ENCODE measurements at places on chromosomes 4 and X.

GRCh38 chr4:45580334-45580733, 543.5 kb downstream of the GABRG1 start:
- DNase-seq: no peak
- no peaks in the 10 kb centered on the region for H3K27me3 ChIP-seq
- H3K4me1 ChIP-seq: no peaks in the 10 kb centered on the region
- H3K4me3 ChIP-seq: no peak overlapping the region
- no peak overlapping the region for H3K27ac ChIP-seq

- no peak overlapping the region for H3K4me3 ChIP-seq
- no peaks in the 10 kb centered on the region for H3K4me1 ChIP-seq
- DNase-seq: no peak
- no peak overlapping the region for H3K27ac ChIP-seq
- no peaks in the 10 kb centered on the region for H3K27me3 ChIP-seq
Observed at GRCh38 chr4:122379239-122379638, 428 bp downstream of the ADAD1 start.

GRCh38 chr4:175035905-175036304, 117.7 kb downstream of the ADAM29 start:
- no peaks in the 10 kb centered on the region for H3K27me3 ChIP-seq
- H3K4me3 ChIP-seq: no peak overlapping the region
- H3K4me1 ChIP-seq: no peaks in the 10 kb centered on the region
- H3K36me3 ChIP-seq: no peaks in the 10 kb centered on the region
- DNase-seq: no peak
- H3K27ac ChIP-seq: no peak overlapping the region

DNA sequence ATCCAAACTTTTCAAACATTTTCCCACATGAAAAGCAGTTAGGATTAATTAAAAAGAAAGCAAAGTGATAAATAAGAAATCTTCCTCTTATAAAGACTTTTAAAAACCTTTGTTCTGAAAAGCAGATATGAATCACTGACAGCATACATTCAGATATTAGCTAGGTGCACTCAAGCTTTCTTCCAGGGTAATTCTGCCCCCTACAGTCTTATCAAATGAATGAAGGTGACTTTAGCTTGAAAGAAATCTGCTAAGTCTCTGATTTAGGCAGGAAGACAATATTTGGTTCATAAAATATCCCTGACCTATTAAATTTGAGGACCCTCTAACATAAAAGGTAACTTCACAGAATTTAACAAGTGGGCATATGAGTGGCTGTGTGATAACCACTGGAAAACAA, 209.1 kb upstream of the FAM47A start:
- no peaks in the 10 kb centered on the region for H3K4me1 ChIP-seq
- DNase-seq: no peak
- H3K4me3 ChIP-seq: no peak overlapping the region
- no peak overlapping the region for H3K27ac ChIP-seq
- no peaks in the 10 kb centered on the region for H3K36me3 ChIP-seq
- no peaks in the 10 kb centered on the region for H3K27me3 ChIP-seq
